ENCODE measurements at places on chromosomes 7 and 10.

- no peak for DNase-seq
These were observed 317.8 kb downstream of the HPSE2 start for GRCh38 chr10:98917828-98918227.

- no peak for DNase-seq
These were observed 15.4 kb downstream of the ACSL5 start for GRCh38 chr10:112389271-112389822.

DNA sequence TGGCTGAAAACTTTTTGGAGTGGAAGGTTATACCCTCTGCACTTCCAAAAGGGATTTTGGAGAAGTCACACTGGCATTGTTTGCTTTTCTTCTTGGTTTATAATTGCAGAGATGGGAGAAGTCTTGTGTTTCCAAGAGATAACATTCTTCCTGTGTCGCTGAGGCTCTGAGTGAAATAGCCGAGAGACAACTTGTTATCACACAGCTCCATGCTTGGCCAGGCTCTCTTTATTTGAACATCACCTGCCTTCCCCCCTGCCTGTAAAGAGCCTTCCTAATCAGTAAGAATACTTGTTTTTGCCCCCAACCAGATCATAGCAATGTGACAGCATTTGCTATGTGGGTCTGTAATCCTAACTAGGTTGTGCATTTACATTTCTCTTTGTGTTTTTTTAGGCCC is 270.7 kb downstream of the GALNT17 start:
- no peak for DNase-seq

- no peak for DNase-seq
These were observed 36.3 kb upstream of the EXOC6 start for GRCh38 chr10:92811986-92812385.

GRCh38 chr10:86960003-86960862 is 1.8 kb downstream of the SNCG start:
- no peak for DNase-seq

GRCh38 chr10:5958077-5958476 is 19.3 kb downstream of the IL15RA start:
- DNase-seq, result no peak

DNA sequence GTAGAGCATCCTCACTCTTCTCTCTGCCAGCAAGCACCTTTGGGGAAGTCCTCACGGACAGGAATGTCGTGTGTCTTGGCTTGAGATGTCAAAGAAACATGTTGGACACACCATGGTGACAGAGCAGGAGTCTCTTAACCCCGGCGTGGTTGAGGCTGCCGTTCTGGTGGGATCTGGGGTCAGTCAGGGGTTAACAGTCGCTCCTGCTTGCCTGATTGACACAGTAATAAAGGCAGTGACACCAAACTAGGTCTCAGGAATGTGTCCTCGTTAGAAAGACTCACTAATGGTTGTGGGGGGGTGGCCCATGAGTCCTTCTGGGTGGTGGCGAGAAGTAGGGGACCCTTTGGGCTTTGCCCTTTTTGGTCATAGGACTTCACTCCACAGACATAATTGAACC is 69.0 kb downstream of the TCF7L2 start:
- DNase-seq, result no peak

GRCh38 chr7:11182736-11183135 is 209.1 kb downstream of the PHF14 start:
- DNase-seq, result no peak

GRCh38 chr10:60718886-60719285 is 59.4 kb upstream of the CDK1 start:
- DNase-seq, result no peak

GRCh38 chr10:65742906-65743305 is 1182.9 kb upstream of the LRRTM3 start:
- no peak for DNase-seq

GRCh38 chr7:17944720-17945119 is 4.4 kb upstream of the SNX13 start:
- DNase-seq, result no peak

DNA sequence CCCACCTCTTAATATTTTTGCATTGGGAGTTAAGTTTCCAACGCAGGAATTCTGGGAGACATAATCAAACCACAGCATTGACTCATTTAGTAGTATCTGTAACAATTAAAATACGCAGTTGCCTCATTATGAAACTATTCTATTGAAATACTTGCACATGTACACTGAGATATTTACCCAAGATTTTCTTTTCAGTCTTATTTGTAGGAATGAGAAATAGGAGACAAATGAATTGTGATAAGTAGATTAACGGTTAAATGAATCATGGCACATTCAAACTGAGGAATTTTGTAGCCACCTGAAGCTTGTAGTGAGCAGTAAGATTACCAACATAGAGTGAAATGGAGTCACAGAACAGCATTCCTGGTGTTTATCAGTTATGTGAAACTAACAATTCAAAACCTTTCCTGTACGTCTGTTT is 18.1 kb downstream of the RP9 start:
- no peak for DNase-seq

DNA sequence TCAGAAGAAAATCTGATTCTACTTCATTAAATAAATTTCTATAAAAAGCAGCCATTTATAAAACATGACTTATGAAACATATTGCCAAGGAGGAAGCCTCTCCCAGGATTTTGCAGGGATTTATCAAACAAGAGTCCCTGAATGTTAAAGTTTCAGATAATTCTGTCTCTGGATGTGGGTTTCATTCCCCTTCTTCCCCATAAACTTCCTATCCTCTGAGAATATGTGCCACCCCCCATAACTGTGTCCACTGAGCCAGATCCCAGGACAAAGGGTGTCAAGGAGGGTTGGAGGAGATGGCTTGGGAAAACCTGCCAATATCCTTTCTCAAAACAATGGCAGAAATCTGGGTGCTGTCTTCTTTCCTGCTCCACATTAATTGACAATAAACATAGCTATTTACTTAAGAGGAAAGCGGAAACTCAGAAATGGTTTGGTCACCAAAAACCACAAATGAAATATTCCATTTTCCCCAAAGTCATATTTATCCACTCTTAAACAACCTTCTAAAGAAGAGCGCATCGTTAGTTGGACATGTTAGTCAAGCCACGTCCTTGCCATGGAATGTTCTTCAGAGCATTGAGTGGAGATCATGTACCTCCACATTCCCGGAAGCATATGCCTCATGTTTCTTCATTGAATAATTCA is 54.3 kb upstream of the AKR1E2 start:
- DNase-seq, result no peak

- DNase-seq, result no peak
These were observed 92.5 kb downstream of the EZH2 start for GRCh38 chr7:148791546-148791945.

DNA sequence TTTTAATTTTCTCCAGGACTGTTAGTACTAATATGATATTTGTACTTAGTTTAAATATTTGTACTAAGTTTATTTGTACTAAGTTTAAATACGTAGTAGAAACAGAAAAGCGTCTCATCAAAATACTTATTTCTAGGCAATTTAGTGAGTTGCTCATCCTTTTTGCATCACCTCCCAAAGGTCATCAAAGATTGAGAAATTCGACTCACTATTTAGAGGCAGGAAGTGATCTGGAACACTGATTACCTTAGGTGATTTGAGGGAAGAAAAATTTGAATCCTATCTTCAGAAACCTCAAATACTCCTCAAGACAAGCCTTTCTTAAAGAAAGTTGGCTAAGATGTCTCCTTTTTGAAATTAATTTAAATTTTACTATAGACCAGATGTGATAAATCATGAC is 14.5 kb downstream of the WNT16 start:
- DNase-seq, result no peak

GRCh38 chr10:96089116-96089515 is 41.0 kb upstream of the ZNF518A start:
- no peak for DNase-seq

DNA sequence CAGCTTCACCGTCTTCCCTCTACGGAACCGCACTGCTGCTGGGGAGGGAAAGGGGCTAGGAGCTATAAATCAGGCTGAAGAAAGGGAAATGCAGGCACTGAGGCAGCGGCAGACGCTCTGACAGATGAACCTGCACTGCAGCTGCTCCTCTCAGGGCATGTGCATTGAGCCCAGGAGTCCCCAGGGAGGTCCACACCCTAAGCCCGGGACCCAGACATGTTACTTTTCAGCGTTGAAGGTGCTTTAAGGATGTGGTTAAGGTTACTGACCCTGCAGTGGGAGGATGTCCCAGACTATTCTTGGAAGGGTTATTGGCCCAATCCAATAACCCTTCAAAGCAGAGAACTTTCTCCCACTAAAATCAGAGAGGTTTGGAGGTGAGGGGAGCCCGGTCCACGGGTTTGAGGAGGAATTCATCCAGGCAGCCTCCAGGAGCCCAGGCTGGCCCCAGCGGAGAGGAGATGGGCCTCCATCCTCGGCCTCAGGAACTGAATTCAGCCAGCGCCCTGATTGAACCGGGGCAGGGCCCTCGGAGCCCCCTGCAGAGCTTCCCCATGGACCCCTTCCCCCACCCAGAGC is 75.4 kb downstream of the ADARB2 start:
- no peak for DNase-seq

GRCh38 chr7:25643770-25644394 is 415.6 kb upstream of the NPVF start:
- DNase-seq, result no peak

GRCh38 chr7:151695951-151696541 is 176.4 kb upstream of the RHEB start:
- peak; percentile 48 for DNase-seq

DNA sequence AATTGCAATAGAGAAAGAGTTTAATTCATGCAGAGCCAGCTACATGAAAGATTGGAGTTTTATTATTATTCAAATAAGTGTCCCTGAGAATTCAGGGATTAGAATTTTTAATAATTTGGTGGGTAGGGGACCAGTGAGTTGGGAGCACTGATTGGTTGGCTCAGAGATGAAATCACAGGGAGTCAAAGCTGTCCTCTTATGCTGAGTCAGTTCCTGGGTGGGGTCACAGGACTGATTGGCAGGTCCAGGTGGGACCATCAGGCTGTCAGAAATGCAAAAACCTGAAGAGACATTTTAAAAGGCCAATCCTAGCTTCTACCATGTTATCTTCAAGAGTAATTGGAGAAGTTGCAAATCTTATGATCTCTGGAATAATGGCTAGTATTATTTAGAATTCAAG is 56.0 kb upstream of the KAT6B start:
- no peak for DNase-seq

- DNase-seq, result no peak
These were observed 28.0 kb downstream of the CHST12 start for GRCh38 chr7:2431260-2431867.

DNA sequence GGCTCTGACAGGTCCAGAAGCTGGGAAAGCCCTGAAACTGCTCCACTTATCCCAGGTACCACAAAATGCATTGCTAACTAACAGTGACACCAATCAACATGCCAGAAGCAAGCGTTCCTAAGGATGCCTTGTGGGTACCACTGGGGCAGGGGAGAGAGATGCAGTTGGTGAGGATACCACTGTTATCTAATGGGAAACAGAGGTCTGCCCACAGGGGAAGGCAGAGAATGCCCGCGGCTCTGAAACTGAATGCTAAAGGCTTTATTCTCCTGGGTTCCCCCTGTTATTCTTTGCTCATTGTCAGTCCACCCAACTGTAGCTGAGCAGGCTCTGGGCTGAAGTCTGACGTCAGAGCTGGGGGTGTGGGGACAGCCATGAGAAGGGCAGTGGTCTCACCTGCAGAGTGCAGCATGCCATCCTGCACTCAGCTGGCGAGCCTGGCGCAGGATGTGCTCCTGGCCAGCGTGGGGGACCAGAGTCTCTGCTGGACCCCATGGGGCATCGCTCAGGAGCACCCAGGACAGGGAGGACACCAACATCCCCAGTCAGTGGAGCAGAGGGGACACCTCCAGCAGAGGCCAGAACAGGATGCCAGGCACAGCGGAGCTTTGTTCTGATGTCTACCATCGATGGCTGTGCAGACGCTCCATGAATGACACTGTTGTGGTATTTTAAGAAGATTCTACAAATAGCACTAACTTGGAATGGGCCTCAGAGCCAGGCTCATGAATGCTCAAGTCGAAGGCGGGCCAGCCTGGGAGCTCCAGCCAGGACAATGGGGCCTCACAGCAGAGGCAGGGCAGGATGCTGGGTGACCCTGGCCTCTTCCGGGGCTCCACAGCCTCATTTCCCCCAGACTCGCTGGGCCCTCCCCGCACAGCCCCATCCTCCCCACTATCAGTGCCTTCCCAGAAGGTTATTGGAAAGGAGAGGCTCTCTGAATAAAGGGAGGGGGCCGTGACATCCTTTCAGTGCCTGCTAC is 95.8 kb downstream of the ARHGAP22 start:
- peak; percentile 71 for DNase-seq

- DNase-seq, result no peak
These were observed 55.4 kb downstream of the MICALL2 start for GRCh38 chr7:1403638-1404459.

- DNase-seq, result no peak
These were observed 72.2 kb downstream of the VTI1A start for GRCh38 chr10:112519133-112519761.

DNA sequence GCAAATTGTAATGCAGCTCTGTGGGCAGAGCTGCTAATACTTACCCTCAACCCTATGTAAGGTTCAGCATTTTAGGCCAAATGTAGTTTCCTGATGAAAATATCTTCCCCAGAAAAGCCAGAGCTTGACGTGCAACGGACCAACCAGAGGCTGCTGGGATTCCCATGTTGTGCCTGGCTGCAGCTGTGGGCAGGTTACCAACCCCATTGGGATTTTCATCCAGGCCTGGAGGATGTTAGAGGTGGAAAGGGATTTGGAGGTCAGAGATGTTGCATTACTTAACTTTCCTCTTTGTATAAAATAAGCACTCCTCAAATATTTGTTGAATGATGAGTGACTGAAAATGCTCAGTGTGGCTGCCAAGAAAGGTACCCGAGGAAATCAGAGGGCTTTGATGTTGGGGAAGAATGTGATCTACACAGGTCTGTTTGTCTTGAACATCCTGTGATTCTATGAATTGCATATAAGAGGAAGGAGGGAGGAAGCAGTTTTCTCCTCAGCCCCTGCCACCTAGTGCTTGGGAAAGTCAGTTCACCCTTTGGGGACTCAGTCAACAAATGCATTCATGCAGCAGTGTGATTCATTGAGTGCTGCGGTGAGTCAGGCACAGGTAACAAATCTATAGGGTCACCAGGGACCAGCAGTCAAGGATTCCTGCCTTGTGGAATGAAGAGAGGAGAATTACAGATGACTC is 487.2 kb downstream of the RPS24 start:
- DNase-seq, result no peak

DNA sequence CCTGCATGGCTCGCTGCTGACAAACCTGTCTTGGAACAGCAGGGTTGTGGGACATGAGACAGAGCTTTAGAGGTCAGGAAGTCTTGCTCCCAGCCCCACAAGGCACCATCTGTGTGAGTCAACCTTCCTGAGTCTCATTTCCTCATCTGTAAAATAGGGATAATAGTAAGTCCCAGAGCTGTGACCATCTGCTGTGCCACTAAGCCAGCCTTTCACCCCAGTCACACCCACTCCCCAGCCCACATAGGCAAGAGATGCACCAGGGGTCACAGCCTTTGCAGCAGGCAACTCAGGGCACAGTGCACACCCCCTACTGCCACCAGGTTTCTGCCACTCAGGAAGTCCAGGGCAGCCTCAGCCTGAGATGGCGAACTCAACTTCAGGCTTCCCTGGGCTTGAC is 29.4 kb upstream of the CDH23 start:
- no peak for DNase-seq

DNA sequence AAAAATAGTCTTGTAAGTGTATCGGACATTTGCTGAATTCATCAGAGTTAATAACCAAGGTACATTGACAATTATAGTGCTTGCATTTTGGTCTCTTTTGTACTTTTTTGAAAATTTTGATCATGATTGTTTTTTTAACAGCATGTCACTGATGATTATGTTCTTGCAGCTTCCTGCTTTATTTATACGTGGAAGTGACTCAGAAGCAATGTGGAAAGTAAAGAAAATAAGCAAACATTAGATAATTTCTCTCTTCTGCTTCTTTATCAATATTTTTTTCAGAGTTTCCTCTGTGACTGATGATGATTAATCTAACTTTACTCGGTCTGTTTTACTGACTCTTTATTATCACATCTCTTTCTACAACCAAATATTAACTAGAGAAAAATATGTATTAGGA is 1351.9 kb downstream of the REEP3 start:
- DNase-seq, result no peak
